ENCODE measurements at places on chromosomes 5 and 9. TPM values are rescaled to one million over a fixed set of nuclear protein-coding genes. Genes with fewer than 3 reads are reported as not detected.

DNA sequence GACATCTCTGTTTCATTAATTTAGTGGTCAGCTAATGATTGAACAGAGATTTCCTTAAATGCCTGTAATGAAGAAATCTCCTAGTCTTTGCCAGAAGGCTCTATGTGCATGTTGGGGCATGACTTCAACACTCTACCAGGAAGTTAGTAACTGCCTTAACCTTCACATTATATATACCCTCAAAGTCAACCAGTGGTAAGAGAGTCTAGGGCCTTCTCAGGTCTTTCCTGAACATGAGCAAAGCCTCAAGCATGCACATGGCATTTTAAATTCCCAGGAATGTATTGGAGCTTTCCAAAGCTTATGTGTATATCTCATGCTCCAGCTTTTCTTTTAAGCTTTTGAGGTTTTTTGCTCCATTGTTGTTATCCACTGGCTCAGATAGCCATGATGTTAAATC lies 388.3 kb downstream of the ARRDC3 start:
- H3K27ac ChIP-seq: no peak overlapping the region
- no peaks in the 10 kb centered on the region for H3K27me3 ChIP-seq
- DNase-seq: no peak
- H3K4me3 ChIP-seq: no peak overlapping the region
- no peaks in the 10 kb centered on the region for H3K4me1 ChIP-seq

- no peak for DNase-seq
- no peaks in the 10 kb centered on the region for H3K36me3 ChIP-seq
- peak overlapping the region; percentile 52 for H3K27ac ChIP-seq
- H3K4me1 ChIP-seq: no peaks in the 10 kb centered on the region
- H3K4me3 ChIP-seq: no peak overlapping the region
- no peaks in the 10 kb centered on the region for H3K27me3 ChIP-seq
Measured at GRCh38 chr5:7251132-7251531, 144.8 kb upstream of the ADCY2 start.

- H3K27me3 ChIP-seq: no peaks in the 10 kb centered on the region
- H3K36me3 ChIP-seq: no peaks in the 10 kb centered on the region
- no peaks in the 10 kb centered on the region for H3K4me1 ChIP-seq
Measured at GRCh38 chr5:67578011-67578410, 381.4 kb upstream of the CD180 start.

GRCh38 chr9:5896863-5897262 lies 6.2 kb downstream of the MLANA start:
- H3K4me3 ChIP-seq: no peak overlapping the region
- no peak for DNase-seq
- H3K36me3 ChIP-seq: no peaks in the 10 kb centered on the region
- H3K27me3 ChIP-seq: no peaks in the 10 kb centered on the region
- H3K27ac ChIP-seq: no peak overlapping the region
- H3K4me1 ChIP-seq: no peaks in the 10 kb centered on the region

DNA sequence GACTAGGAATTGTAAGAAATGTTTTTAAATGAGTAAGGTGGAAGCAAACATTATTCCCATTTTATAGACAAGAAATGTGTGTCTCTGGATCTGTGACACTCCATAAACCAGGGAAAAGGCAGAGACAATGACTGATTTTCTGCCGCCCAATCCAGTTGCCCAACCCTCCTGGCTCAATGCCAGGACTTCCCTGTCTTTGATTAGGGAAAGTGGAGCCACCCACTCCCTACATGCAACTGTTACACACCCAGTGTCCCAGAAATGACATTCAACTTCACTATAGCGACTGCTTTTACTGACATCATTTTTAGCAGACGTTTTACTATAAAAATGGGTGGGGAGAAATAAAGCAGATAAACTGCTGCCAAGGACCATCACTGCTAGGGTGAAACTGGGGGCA lies 79.7 kb downstream of the THBS4 start:
- DNase-seq: no peak
- H3K36me3 ChIP-seq: no peaks in the 10 kb centered on the region
- H3K4me3 ChIP-seq: no peak overlapping the region
- H3K27ac ChIP-seq: no peak overlapping the region
- H3K4me1 ChIP-seq: no peaks in the 10 kb centered on the region
- H3K27me3 ChIP-seq: no peaks in the 10 kb centered on the region

- H3K4me3 ChIP-seq: no peak overlapping the region
- peaks cover 6% of the 10 kb centered on the region for H3K4me1 ChIP-seq
- H3K27ac ChIP-seq: no peak overlapping the region
- H3K27me3 ChIP-seq: no peaks in the 10 kb centered on the region
- DNase-seq: no peak
Measured at GRCh38 chr5:178389026-178389729, 156.6 kb upstream of the PHYKPL start.

- H3K27ac ChIP-seq: no peak overlapping the region
- H3K4me1 ChIP-seq: no peaks in the 10 kb centered on the region
- no peak for DNase-seq
- no peak overlapping the region for H3K4me3 ChIP-seq
Measured at GRCh38 chr9:95379630-95380029, 62.1 kb upstream of the FANCC start.

- DNase-seq: peak; percentile 20
- no peaks in the 10 kb centered on the region for H3K27me3 ChIP-seq
- no peak overlapping the region for H3K4me3 ChIP-seq
- H3K27ac ChIP-seq: no peak overlapping the region
- no peaks in the 10 kb centered on the region for H3K4me1 ChIP-seq
- no peaks in the 10 kb centered on the region for H3K36me3 ChIP-seq
Measured at GRCh38 chr5:39716532-39717028, 291.8 kb upstream of the DAB2 start.

GRCh38 chr9:37004424-37004935 lies 29.6 kb downstream of the PAX5 start:
- no peaks in the 10 kb centered on the region for H3K36me3 ChIP-seq
- DNase-seq: no peak
- H3K27me3 ChIP-seq: peaks cover 98% of the 10 kb centered on the region
- no peak overlapping the region for H3K27ac ChIP-seq
- no peak overlapping the region for H3K4me3 ChIP-seq

GRCh38 chr5:16617274-16617968 lies 624 bp upstream of the RETREG1 start:
- peaks cover 9% of the 10 kb centered on the region for H3K4me1 ChIP-seq
- peak overlapping the region; percentile 69 for H3K4me3 ChIP-seq
- no peaks in the 10 kb centered on the region for H3K27me3 ChIP-seq
- DNase-seq: no peak
- H3K36me3 ChIP-seq: no peaks in the 10 kb centered on the region

DNA sequence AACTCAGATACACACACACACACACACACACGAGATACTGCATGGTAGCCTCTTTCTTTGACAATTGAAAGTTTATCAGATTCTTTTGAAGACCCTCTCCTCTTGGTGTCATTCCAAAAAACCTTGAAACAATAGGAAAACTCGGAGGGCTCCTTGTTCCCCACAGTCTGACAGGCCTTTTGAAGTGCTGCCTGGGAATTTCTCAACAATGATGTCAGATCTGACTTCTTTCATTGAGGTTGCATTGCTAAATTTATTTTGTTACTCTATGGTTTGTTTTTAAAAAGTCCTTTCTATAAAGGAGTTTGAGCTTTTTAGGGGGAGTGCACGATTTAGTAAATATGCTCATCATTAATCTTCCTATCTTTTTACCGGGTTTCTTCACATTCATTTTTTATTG lies 583.9 kb downstream of the SEMA5A start:
- no peaks in the 10 kb centered on the region for H3K36me3 ChIP-seq
- H3K4me3 ChIP-seq: no peak overlapping the region

- H3K4me3 ChIP-seq: no peak overlapping the region
- no peak overlapping the region for H3K27ac ChIP-seq
- H3K4me1 ChIP-seq: peaks cover 4% of the 10 kb centered on the region
- H3K27me3 ChIP-seq: no peaks in the 10 kb centered on the region
Measured at GRCh38 chr5:90602681-90603080, 44.1 kb downstream of the ADGRV1 start.

DNA sequence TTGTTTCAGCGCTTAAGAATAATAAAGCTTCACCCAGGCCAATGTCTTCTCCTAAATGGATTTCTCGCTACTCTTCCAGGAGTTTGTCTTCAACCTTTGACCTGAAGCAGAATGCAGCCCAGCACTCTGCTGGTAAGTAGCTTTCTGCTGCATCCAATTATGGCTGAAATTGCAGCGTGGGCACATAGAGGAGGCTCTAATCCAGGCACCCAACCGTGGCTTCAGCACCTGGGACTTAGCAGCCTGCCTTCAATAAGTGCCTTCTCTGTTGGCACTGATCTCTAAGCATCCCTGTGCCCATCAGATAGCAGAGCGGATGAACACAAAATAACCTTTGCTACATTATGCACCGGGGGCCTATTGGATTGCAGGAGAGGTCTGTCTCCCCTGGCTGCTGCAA lies 105.2 kb downstream of the TRIM32 start:
- no peaks in the 10 kb centered on the region for H3K36me3 ChIP-seq
- no peak overlapping the region for H3K27ac ChIP-seq
- H3K4me3 ChIP-seq: no peak overlapping the region

GRCh38 chr5:54673523-54674225 lies 156.1 kb downstream of the SNX18 start:
- H3K4me3 ChIP-seq: no peak overlapping the region
- no peaks in the 10 kb centered on the region for H3K36me3 ChIP-seq
- DNase-seq: no peak
- no peak overlapping the region for H3K27ac ChIP-seq
- H3K27me3 ChIP-seq: no peaks in the 10 kb centered on the region

GRCh38 chr9:34997379-34997781 lies 7.8 kb downstream of the DNAJB5 start:
- no peak overlapping the region for H3K4me3 ChIP-seq
- no peak overlapping the region for H3K27ac ChIP-seq
- no peaks in the 10 kb centered on the region for H3K27me3 ChIP-seq
- no peak for DNase-seq

DNA sequence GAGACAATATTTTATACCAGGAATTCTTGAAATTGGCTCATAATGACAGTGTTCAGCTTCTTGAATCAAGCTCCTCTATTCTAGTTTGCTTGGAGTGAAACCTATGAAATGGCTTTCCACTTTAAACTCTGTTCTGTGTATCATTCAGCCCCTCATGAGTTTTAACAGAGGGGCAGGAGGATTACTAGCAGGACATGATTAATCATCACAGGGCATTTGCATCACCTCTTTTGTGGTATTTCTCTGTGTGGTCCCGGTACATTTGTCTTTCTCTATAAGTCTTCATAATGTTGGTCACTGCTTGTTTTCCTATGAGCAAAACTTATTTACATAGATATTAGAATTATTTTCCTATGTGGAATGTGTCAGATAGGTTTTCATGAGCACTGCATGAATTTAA lies 21.2 kb downstream of the CAST start:
- H3K4me1 ChIP-seq: no peaks in the 10 kb centered on the region
- no peak overlapping the region for H3K4me3 ChIP-seq
- no peak overlapping the region for H3K27ac ChIP-seq
- no peak for DNase-seq

DNA sequence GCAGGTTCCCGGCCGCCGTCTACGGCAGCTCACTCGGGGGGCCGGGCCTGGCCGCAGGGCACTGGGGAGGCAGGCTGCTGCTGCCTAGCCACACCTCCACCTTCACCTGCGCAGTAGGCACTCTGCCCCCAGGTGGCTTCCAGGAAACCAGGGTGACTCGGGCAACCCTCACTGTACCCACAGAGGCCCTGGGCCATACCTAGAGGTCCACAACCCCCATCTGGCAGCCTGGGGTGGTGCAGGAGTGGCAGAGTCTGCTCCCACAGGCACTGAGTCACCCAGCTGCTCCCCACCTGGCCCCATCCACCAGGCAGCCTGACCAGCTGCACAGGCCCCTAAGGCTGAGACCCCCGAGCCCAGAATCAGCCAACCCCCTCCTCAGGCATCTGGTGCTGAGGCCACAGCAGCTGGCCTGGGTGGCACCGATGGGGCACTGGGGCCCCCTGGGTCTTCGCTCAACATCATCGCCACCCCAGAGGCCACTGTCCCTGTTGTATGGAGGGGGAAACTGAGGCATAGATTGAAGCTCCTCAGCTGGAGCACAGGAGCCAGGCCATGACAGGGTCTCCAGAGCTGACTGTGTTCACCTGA lies 70.2 kb downstream of the KCNT1 start:
- DNase-seq: no peak
- H3K27me3 ChIP-seq: peaks cover 16% of the 10 kb centered on the region
- no peaks in the 10 kb centered on the region for H3K4me1 ChIP-seq
- H3K36me3 ChIP-seq: no peaks in the 10 kb centered on the region
- no peak overlapping the region for H3K4me3 ChIP-seq

- H3K4me1 ChIP-seq: no peaks in the 10 kb centered on the region
- no peak overlapping the region for H3K27ac ChIP-seq
- no peak for DNase-seq
- no peaks in the 10 kb centered on the region for H3K36me3 ChIP-seq
- no peak overlapping the region for H3K4me3 ChIP-seq
Measured at GRCh38 chr9:7756088-7756487, 43.5 kb downstream of the DMAC1 start.

DNA sequence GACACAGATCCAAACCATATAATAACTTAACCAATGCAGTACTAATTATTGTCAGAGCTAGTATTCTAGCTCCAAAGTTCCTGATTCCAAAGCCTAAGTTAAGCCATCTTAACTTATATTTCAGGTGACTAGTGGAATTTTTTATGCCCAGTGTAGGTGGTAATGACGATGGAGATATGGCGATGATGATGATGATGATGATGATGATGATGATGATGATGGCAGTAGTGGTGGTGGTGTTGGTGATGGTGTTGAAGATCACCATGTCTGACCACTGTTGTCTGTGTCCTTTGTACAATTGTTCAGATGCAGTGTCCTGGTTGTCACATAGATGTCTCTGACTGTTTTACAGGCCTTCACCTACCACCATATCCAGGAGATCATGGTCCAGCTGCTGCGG lies 139.9 kb downstream of the INSYN2B start:
- no peak for DNase-seq
- no peaks in the 10 kb centered on the region for H3K27me3 ChIP-seq
- no peak overlapping the region for H3K27ac ChIP-seq
- H3K4me3 ChIP-seq: no peak overlapping the region

DNA sequence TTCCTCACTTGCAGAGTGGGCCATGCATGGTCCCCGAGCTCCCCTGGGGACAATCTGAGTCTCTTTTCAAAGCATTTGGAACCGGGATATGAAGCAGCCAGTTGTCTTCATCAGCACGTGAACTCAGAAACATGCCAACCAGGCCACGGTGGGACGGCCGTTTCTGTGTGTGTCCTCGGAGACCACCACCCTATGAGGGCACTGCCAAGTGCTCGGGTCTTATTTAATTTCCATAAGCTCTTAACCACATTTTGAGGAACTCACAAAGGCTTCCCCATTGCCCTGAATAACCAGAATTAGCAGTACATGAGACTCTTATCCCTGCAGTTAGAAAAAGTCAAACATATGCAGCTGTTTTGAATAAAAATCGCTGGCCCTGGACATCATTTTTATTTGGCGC lies 60.1 kb downstream of the OTULIN start:
- peaks cover 9% of the 10 kb centered on the region for H3K4me1 ChIP-seq
- peak; percentile 26 for DNase-seq
- no peaks in the 10 kb centered on the region for H3K27me3 ChIP-seq
- no peak overlapping the region for H3K4me3 ChIP-seq
- H3K36me3 ChIP-seq: no peaks in the 10 kb centered on the region

Gene RNF208
- total RNA-seq: 8.1 TPM

Gene PCDHA1
- not detected for total RNA-seq

Gene ACER2
- 7.4 TPM for total RNA-seq

Gene CER1
- total RNA-seq: 1.5 TPM

Gene AK8
- total RNA-seq: 4.3 TPM

Gene PCDHB13
- total RNA-seq: 9.6 TPM

Gene CAMK2A
- total RNA-seq: 0.20 TPM

Gene IFNE
- total RNA-seq: not detected
